NCI-H2081 treated with DMSO at 0.1 percent for 48 hours (cell line): ENCODE measurements at places on chromosomes 11 and 22.

DNA sequence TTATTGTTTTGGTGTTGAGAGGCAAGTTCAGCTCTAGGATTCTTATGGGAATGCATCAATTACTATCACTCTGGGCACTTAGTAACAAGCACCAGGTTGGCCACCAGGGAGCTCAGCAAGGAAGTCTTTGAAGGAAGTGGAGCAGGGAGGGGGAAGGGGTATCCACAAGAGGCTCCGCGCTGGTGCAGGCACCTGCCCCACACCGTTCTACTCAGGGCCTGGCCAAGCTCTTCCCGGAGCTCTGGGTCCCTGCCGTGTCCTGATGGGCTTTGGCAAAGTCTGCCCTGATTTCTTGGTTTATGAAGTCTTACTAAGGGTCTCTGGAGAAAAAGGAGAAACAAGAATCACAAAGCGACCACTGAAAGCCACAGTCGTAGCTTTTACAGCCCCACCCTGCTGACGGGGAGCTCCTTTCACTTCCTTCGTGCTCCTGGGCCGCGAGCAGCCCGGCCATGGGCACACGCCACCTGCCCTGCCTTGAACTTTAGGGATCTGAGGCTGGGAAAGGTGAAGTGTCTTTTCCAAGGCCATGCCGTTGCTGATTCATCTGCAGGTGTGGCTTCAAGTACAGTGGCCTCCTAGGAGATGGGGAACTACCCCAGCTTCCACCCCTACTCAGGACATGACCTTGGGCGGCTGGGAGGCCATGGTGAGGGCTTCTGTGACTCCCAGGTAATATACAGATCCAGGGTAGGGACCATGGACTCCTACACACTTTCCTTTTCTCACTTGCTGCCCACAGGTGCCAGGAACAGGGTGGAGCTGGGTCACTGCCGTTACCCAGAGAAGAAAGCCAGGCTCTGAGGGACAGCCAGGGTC, 15.9 kb upstream of the LRRC32 start:
- DNase-seq = no peak

DNA sequence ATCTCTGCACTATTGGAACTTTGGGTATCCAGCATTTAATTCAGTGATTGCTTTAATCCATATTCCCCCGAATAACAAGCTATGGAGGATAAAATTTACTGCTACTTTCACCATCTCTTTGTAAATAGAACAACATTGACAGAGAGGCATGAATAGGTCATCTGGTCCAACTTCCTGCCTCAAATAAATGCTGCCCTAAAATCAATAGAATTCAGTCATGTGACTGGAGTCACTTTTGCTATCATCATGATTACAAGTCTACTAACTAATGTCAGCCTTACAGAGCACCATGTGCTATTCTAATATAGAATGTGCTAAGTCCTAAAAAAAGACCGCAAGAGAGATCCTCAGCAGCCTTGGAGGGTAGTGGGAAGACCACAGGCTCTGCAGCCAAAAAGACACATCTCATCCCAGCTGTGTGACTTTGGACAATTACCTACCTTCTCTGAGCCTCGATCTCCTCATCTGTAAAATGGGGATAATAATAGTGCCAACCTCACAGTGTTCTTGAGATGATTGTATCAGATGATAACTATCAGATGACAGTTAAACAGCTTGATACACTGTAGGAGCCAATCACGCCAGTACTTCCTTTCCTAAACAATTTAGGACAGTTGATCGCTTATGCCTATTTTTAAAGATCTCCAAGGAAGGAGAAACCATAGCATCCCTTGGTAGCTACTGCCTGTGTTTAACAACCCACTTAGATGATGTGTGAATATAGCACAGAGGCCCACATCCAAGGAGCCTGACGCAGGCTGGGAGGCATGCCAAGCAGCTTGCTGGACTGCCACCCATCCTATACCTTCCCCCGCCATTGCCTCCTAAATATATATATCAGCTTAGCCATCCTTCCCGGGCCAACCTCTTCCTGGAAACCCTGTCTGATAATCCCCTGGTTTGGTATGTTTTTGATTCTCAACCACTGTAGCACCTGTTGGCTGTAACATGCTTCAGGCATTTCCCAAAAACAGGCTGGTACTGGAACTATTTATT, 77.3 kb upstream of the PHF21A start:
- no peak for DNase-seq

GRCh38 chr11:9922806-9923205, 258.9 kb downstream of the SWAP70 start:
- DNase-seq = no peak

- DNase-seq = no peak
Observed at GRCh38 chr22:23181721-23182308, 1.5 kb downstream of the BCR start.

DNA sequence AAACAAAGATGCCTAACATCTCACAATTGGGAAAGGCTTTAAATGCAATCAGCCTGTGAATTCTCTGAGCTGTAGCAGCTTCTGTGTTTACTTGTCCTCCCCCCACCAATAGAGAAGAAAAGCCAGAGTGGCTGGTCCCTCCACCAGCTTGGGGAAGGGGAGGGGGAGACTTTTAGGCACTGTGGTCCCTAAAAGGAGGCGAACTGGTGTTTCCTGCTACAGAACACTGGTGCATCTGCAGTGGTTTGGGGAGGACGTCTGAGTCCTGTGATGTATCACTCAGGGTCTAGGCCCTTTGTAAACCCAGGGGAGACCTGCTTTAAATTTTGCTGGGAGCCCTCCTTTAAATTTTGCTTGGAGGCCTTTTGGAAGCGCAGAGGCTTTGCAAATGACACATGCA, 16.9 kb downstream of the TNRC6B start:
- DNase-seq = no peak

GRCh38 chr11:102510439-102511135, 20.0 kb downstream of the MMP7 start:
- no peak for DNase-seq

DNA sequence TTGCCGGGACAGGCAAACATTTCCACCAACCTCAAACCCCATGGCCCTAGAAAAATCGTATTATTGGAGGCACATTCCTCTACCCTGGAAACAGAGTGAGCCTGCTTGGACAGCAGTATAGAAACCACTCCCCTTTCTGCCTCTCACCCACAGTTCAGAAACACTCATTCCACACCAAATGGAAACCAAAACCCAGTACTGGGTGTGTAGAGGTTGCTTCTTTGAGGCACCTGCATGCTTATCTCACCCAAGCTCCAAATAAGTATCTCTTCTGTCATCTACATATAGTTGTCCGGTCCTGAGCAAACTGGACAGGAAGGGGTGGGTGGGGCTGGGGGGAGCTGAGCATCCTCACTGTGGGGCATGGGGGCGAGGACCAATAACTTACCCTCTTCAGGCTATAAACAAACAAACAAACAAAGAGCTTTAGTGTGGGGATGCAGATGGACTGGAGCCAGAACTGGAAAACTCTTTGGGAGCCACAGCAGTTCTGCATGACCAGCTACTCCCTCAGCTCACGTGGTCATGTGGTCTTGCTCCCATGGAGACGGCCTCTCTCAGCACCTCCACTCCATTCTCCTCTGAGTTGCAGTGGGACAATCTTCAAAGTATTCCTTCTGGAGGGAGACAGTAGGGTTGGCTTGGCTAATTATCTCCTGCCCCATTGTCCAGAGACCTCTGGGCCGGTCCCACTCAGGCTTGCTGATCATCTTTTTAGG, 1.0 kb upstream of the PLAAT2 start:
- no peak for DNase-seq
